ENCODE measurements at places on chromosomes 13 and 19. TPM values are rescaled to one million over a fixed set of nuclear protein-coding genes. Genes with fewer than 3 reads are reported as not detected.

DNA sequence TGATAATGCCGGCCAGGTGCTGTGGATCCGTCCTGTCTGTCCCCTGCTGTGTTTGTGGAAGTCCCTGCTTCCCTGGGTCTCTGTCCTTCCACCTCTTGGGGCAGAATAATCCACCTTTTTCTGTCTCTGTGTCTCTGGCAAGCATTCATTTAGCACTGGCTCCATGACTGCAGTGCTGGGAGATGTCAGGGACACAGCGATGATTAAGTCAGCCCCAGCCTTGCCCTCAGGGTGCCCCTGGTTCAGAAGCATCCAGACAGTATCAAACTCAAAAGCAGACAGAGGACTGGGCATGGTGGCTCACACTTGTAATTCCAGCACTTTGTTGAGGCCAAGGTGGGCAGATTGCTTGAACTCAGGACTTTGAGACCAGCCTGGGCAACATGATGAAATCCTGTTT is 1.5 kb downstream of the HIPK4 start:
- H3K36me3 ChIP-seq, result no peaks in the 10 kb centered on the region
- H3K4me3 ChIP-seq, result no peak overlapping the region
- no peaks in the 10 kb centered on the region for H3K27me3 ChIP-seq
- H3K27ac ChIP-seq, result no peak overlapping the region

GRCh38 chr19:49585023-49585422 is 3.9 kb downstream of the PRRG2 start:
- H3K36me3 ChIP-seq, result peaks cover 2% of the 10 kb centered on the region
- H3K27ac ChIP-seq, result no peak overlapping the region
- peaks cover 24% of the 10 kb centered on the region for H3K4me1 ChIP-seq
- H3K27me3 ChIP-seq, result no peaks in the 10 kb centered on the region
- DNase-seq, result no peak

GRCh38 chr19:11445141-11445540 is 9.7 kb downstream of the PRKCSH start:
- H3K27ac ChIP-seq, result no peak overlapping the region
- H3K4me1 ChIP-seq, result peaks cover 2% of the 10 kb centered on the region
- H3K27me3 ChIP-seq, result no peaks in the 10 kb centered on the region
- no peak for DNase-seq
- H3K4me3 ChIP-seq, result no peak overlapping the region
- H3K36me3 ChIP-seq, result peaks cover 30% of the 10 kb centered on the region

GRCh38 chr19:7855426-7856108 is 18.6 kb downstream of the PRR36 start:
- H3K27me3 ChIP-seq, result no peaks in the 10 kb centered on the region
- H3K4me3 ChIP-seq, result no peak overlapping the region
- H3K4me1 ChIP-seq, result peaks cover 3% of the 10 kb centered on the region

The ZNF729 gene
- not detected for total RNA-seq

Data from activated CD4-positive, alpha-beta T cell treated with anti-CD3 and anti-CD28 coated beads for 36 hours (primary cell).